ENCODE measurements at places on chromosomes 1 and 21.

GRCh38 chr1:84299536-84300170 lies 1.9 kb upstream of the SAMD13 start:
- DNase-seq: no peak

DNA sequence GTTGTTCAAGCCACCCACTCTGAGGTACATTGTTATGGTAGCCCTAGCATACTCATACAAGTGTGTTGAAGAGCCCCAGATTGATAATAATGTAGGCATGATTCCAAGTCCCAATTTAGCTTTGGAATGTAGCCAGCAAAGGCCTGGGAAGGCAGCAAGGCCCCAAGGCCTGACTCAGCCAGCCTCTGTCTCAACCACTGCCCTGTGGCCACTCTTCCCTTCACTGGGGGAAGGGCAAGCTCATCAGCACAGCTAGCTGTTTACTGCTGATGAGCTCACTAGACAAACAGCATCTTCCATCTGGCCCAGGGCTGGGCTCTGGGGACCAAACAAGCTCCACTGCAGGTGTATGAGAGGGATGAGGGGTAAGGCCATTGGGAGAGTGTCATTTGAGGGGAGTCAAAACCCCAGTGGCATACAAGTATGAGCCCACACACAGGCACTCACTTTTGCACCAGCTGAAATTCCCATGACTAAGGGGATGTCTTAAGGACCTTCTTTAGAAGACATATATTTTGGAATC lies 2.2 kb upstream of the IRF6 start:
- peak; percentile 79 for DNase-seq

DNA sequence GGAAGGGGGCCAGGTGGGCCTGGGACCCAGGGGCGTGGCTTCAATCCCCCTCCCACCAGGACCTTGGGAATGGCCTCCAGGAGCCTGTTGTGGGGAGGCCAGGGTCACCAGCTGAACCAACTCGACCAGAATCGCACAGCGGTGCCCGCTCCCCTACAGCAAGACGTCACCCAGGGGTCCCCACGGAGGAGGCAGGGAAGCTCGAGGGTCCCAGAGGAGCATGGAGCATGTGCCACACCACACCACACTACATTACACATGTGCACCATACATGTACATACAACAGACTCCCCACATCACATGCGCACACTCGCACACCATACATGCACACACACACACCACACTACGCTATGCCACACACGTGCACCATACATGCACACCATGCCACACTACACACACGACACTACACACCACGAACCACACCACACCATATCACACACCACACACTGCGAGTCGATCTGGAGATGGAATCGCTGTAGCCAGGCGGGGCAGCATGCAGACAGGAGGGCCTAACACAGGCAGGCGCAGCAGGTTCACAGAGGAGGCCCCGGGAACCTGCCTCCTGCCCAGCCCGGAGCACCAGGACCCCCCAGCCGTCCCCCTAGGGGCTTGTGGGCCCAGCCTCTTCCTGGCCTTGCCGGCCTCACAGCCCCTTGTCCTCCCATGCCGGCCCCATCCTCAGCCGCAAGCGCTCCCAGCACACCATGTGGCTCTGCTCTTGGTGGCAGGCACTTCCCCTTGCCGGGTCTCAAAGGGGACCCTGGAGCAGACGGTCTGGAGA lies 596 bp downstream of the ITGB2 start:
- no peak for DNase-seq

DNA sequence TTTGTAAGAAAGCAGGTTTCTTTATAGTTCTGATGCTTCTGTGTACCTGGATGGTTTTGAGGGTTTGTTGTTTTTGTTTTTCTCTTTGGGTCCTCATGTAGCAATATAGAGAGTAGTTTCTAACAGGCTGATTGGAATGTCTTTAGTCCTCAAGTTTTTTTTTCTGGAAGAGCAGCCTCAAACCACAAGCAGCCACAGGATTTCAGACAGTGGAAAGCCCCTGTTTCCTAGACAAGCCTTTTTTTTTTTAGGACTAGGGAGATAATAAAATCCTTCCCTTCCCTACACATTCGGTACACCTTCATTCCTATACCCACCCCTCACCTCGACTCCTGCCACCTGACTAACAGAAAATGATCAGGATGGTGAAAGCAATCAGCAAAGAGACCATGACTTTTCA lies 47.6 kb downstream of the ACP6 start:
- DNase-seq: no peak

All from retinal pigment epithelial cell (primary cell).